Activated CD4-positive, alpha-beta T cell treated with anti-CD3 and anti-CD28 coated beads for 24 hours (primary cell): ENCODE measurements at places on chromosomes 2 and 18.

GRCh38 chr2:127826047-127826446 lies 15.1 kb upstream of the WDR33 start:
- DNase-seq = no peak

- DNase-seq = no peak
Measured at GRCh38 chr2:52128081-52128480, 1096.1 kb upstream of the NRXN1 start.

DNA sequence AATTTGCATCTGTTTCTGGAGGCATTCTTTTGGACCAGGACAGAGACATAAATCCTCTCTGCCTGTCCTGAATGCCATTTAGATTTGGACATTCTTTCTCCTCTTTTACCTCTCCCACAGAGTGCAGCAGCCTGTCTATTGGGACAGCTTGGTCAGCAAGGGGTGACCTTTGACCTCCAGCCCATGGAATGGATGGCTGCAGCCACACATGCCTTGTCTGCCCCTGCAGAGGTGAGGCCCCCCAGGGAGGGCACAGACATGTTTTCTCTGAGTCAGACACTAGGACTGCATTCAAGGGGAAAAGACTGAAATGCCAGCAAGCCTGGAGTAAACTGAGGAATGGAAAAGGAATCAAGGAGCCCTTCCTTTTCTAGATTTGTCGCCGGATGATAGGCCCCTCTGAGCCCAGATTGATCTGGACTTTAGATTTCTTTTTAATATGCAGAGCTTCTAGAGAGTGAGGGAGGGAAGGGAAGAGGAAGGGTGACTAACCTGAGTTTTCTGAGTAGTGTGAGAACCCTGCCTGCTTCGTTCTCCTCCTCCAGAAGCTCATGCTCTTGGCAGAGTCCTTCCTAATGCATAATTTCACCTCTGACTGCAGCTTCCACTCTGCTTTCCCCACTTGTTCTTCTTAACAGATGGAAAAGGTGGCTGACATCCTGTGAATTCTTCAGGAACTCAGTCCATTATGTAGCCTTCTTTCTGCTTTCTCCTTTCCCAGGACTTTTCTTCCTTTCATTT lies 16.1 kb upstream of the TTLL4 start:
- DNase-seq = no peak

DNA sequence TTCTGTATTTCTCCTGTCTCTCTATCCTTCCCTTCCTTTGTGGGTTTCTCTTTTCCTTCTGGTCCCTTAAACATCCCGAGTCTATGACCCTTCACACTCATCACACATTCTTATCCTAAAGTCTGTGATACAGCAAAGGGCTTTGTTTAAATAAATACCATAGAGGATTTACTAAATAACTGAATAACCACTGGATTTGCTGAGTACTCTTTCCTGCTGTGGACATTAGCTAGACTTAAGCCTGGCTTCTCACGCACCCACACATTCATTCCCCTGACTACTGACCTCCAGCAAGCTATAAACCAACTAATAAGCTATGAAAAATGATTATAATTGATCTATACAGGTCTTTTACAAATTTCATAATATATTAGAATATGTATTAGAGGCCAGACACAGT lies 76.6 kb downstream of the COL4A3 start:
- DNase-seq = no peak

DNA sequence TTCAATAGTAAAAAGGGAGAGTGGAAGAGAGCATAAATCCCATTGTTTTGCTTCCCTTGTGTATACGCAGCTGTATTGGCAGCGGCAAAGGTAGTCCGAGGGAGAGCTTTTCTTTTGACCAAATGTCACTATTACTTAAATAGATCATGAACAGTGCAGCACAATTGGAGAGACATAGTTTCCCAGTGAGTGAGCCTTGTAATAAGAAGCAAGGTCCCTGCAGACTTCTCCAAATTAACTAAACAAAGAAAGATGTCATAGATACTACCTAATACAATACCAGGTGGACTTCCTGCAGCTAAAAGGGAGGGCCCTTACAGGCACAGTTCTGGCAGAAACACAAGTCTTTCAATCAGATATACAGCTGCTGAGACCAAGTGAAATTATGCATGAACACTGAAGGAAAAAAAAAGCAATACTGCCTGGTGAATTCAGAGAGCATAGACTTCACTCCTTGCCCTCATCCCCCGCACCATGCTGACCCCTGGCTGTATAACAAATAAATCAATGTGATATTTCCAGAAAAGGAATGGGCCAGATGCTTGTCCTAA lies 404.7 kb upstream of the CDH2 start:
- no peak for DNase-seq

DNA sequence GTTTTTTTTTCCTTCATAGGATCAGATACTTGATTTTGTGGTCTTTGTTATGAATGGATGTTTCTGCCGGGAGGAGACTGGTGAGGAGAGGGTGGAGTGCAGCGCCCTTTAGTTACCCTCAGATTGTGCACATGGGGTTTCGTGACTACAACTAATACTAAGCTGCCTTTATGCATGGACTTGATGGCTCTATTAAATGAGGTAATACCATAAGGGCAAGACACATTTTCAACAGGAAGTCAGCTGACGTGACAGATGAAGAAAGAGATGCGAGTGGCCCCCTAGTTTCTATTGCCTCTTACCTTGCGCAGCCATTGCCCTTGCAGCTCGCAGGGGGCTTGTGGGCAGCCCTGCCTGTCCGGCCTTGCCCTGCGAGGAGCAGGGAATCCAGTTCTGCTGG lies 24.4 kb downstream of the ZNF407 start:
- no peak for DNase-seq

DNA sequence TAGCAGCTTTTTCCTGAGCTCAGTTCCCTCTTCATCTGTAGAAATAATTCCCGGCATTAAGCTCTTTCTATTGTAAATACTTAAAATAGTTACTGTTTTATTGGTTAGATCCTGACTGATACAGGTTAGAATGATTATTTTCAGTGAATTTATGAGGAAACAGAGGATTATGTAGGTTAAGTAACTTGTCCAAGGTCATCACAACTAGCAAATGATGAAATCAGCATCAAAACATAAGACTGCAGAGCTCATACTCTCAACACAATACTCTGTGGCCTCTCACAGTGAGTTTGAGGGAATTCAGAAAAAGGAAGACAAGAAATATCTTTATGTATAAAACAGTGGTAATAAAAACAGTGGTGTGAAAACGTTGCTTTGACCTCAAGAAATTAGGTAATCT lies 113.2 kb upstream of the DLX2 start:
- DNase-seq = no peak

DNA sequence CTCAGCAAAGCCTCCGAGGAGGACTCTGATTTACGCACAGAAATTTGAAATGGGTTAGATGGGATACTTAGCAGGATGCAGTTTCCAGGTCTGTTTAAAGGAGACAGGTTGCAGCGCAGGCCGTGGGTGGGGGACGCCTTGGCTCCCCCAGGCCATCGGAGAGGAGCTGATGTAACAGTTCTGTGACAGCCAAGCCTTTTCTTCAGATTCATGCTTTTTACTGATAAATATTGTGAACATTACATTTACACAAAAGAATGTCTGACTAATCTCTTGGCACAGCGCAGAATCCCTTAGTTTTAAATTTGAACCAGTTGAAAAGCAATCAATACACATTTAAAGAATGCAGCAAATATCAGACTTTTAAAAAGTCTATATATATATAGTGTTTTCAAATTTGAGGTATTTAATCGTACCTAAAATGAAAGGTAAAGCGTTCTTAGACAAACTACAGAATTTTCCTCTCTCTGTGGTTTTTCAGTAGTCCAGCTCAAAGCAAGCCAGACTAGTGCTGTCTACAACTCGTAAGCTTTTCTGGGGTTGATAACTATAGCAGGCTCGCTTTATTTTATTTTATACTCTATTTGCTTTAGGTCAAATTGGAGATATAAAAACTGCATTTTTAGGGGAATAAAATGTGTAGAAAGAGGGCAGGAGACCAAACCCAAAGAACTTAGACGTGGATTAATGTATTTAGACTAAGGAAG lies 221.9 kb downstream of the PIEZO2 start:
- DNase-seq = no peak

DNA sequence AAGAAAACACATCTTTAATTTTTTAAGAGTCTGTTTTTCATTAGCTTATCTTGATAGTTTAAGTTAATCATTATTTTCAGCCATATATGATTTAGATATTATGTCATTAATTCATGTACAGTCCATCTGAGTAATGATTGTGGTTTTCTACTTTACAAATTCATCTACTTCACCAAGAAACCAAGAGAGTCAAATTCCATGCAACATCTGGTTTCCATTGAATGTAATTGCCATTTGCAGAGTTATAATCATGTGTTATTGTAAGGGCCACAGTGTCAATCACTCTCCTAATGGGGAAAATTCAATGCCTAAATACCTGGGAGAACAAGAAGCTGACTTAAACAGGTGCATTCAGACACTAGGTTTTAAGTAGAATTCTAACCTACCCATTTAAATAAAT lies 217.2 kb upstream of the OSR1 start:
- DNase-seq = no peak

DNA sequence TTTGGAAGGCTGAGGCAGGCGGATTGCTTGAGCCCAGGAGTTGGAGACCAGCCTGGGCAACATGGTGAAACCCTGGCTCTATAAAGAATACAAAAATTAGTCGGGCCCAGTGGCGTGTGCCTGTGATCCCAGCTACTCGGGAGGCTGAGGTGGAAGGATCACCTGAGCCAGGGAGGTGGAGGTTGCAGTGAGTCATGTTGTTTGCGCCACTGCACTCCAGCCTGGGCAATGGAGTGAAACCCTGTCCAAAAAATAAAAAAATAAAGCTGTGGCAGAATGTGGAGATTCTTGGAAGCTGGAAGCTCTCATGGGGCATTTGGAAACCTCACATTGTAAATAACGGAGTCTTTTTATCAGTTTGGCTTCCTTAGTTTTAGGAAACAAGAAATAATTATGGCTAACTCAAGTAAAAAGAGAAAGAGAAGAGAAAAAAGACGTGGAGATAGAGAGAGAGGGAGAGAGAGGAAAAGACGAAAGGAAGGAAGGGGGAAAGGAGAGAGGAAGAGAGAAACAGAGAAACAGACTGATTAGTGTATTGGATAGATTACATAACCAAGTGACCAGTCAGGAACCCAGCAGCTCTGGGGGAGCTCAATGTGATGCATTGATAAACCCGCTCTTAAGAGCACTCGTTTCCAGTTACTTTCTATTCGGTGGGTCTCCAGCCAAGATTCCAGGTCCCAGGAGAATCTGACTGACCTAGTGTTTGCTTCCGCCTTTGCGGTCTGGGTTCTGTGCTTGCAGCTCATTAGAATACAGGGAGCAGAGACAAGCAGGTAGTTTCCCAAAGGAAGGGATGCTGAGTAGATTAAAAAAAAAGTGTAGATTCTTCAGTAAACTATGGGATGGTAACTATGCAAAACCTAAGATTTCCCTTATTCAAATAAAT lies 1.1 kb upstream of the SPAST start:
- no peak for DNase-seq

GRCh38 chr2:76415821-76416220 lies 705.1 kb upstream of the GCFC2 start:
- DNase-seq = no peak

GRCh38 chr2:177733-178132 lies 86.1 kb downstream of the SH3YL1 start:
- DNase-seq = no peak

DNA sequence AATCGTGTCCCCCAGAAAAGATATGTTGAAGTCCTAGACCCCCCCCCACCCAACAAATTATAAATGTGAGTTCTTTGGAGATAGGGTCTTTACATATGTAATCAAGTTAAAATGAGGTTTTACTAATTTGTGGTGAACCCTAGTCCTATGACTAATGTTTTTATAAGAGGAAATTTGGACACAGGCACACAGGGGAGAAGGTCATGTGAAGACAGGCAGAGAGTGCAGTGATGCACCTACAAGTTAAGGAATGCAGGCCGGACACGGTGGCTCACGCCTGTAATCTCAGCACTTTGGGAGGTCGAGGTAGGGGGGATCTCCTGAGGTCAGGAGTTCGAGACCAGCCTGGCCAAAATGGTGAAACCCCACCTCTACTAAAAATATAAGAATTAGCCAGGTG lies 5.8 kb upstream of the PMAIP1 start:
- no peak for DNase-seq

GRCh38 chr2:226187156-226187555 lies 612.5 kb downstream of the IRS1 start:
- no peak for DNase-seq

DNA sequence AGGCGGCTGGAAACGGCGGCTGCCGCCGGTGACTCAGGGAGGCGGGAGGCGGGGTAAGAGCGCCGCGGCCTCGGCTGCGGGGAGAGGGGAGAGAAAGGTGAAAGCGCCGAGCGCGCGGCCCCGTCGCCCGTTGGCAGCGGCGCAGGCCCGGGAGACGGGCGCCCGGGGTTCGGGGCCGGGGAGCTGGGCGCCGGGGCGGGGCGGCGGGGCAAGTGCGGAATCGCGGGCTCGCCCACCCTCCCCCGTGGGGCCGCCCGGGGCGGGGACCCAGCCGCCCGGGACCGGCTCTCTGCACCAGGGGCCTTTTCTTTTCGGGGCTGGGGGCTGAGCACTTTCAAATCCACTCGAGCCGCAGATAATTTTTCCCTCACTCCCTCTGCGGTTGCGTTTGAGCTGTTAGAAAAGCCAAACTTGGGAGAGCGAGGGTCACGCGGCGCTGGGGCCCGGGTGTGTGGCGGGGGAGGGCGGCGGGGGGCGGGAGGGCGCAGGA lies 266 bp downstream of the KDM3A start:
- DNase-seq = no peak

GRCh38 chr2:211049321-211050018 lies 493.1 kb downstream of the CPS1 start:
- DNase-seq = no peak

GRCh38 chr2:227118353-227118752 lies 45.7 kb downstream of the COL4A4 start:
- no peak for DNase-seq

DNA sequence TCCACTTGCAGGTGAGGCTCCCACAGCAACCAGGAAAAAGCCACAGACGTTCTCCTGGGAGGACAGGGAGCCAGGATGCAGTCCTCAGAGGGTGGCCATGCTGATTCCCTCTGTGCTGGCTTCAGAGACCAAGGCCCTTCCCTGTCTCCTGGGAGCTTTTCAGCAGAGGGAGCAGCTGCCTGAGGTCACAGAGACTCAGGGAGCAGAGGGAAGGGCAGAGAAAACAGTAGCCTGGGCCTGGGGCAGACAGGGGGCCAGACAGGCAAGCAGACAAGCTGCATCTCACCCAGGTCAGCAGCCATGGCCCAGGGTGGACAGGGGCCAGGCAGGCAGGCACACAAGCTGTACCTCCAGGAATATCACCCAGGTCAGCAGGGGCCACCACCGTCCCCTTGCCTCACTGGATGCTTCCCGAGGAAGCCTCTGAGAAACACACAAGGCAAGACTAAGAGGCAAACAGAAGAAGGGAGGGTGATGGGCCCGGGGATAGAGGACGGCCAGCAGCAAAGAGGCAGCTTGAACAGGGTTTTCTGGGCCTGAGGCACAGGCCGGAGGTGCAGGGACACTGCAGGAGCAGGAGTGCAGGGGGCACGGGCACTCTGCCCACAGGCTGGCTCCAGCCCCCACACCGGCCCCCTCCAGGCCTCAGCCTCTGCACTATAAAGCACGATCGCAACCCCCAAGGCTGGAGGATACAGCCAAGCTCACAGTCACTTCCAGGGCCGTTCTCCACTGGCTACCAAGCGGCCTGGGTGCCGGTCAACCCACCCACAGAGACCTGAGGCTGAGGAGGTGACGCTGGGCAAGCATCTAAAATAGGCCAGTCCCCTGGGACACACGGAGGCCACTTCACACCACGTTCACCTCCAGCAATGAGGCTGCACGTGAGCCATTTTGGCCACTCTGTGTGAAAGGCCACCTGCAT lies 6.1 kb downstream of the SLC66A2 start:
- DNase-seq = no peak
